ENCODE measurements at places on chromosomes 16 and 17. TPM values are rescaled to one million over a fixed set of nuclear protein-coding genes. Genes with fewer than 3 reads are reported as not detected.

DNA sequence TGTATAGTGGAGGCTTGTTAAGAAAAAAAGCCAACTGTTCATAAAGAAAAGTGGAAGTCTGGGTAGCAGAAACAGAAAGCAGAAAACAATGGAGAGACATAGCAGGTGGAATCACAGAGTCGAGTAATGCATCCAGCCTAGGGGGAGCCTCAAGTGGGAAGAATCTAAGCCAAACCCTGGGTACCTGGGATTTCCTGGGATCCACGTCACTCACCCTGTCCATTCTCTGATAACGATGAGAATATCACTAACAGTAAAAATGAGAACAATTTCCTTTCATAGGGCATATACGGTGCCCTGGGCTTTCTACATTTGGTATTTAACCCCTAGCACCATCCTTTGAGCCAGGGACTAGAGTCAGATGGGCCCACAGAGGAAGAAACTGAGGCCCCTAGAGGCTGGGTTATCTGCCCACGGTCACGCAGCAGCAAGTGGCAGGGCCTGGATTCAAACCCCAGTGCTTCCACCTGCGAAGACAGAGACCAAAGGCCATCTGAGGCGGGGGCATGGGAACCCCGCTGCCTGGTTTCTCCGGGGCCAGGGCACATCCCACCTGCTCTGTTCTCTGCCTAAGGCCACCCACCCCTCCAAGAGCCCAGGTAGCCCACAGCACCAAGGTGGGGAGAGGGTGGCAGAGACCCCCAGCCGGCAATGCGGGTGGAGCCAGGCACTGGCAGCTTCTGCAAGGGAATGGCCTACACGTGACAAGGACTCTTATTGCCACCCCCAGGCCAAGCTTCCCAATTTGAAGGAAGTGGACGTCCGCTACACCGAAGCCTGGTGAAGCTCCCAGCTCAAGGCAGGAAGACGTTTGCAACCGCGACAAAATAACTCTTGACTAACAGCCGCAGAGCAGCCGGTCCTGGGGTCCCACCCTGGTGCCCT is 69.8 kb upstream of the PLCG2 start:
- no peak for DNase-seq

DNA sequence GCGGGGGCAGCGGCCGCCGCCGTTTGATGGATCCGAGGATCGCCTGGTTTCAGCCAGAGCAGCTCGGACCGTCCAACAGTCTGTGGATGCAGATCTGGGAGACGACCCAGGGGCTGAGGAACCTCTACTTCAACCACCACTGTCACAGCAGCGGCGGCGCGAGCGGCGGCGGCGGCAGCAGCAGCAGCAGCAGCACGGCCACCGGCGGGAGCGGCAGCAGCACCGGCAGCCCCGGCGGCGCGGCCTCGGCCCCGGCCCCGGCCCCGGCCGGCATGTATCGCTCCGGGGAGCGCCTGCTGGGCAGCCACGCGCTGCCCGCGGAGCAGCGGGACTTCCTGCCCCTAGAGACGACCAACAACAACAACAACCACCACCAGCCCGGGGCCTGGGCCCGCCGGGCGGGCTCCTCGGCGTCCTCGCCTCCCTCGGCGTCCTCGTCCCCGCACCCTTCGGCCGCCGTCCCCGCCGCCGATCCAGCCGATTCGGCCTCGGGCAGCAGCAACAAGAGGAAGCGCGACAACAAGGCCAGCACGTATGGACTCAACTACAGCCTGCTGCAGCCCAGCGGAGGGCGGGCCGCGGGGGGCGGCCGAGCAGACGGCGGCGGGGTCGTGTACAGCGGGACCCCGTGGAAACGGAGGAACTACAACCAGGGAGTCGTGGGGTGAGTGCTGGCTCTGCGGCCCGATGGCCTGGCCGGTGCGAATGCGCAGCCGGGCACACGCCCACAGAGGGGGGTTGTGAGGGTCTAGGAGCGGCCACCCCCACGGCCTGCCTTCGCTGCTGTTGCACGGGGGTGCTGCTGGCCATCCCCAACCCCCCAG is 702 bp downstream of the TENT4B start:
- no peak for DNase-seq

The TPPP3 gene
- 369 TPM for polyA plus RNA-seq

- DNase-seq = no peak
Measured at GRCh38 chr16:84069540-84069939, 26.9 kb upstream of the SLC38A8 start.

GRCh38 chr17:79522414-79522813 is 88.4 kb downstream of the RBFOX3 start:
- no peak for DNase-seq

The PYY gene
- polyA plus RNA-seq = 0.35 TPM

DNA sequence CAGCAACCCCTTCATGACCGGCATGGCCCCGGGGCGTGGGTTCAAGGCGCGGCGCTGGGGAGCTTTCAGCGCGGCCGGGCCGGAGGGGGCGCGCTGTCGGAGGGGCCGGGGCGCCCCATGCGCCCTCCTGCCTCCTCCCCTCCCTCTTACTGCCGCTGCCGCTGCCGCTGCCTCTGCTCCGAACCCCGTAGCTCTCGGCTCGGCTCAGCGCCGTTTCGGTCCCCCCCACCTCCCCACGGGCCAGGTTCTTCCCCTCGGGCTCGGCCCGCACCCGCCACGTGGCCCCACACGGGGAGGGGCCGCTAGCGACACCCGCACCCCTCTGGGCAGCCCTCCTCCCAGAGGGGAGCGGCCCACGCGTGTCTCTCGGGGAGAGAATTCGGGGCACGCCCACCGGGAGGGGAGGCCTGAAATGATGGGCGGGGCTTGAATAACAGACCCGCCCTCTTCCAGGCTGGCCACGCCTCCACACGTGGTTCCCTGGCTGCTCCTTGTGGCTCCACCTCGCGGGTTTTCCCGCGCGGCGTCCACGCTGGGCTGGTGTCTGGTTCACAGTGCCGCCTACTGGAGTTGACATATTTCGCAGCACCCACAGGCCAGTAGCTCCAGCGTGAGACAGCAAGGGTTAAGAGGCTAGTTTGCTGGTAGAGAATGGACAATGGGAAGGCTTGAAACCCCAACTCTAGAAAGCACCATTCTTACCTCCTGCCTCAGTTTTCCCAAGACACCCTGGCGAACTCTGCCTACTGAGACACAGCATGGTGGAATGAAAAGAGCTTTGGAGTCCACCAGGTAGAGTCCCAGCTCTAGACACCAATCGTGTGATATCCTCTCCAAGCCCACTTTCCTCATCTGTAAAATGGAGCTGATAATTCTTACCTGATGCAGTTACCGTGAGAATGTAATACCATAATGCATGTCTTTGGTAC is at the start of gene KCNH4:
Gene KCNH4, minus strand, starts transcription at position 221 of the 929 bp plus-strand sequence. Its CDS starts 197 bp downstream, at position 24.
- DNase-seq = peak; percentile 37

The CNGB1 gene
- polyA plus RNA-seq = not detected

DNA sequence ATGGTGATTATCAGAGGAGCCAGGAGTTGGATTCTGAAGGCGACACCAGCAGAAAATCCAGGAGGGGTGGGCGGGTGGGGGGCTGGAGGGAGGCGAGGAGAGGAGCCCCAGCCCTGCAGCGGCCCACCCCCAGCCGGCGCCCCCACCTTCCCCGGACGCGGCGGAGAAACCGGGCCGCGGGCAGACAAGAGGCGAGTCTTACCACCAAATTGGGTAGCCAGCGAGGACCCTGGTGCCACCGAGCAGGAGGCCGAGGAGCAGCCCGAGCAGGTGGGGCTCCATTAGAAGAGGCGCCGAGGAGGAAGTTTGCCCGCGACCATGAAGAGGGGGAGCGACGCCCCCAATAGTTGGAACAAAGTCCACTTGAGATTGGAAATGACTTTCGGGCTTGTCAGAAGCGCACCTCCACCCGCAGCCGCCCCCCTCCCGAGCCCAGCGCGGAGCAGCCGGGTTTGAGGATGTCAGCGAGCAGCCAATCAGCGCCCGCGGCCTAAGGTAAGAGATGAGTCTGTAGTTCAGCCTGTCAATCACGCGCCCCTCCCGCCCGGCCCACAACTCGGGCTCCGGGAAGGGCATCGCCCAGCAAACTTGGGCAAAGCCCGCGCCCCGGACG is at the start of gene WNT3:
Gene WNT3, minus strand, starts transcription at position 377 of the 613 bp plus-strand sequence. Its CDS starts 95 bp downstream, at position 282.
- DNase-seq = no peak

DNA sequence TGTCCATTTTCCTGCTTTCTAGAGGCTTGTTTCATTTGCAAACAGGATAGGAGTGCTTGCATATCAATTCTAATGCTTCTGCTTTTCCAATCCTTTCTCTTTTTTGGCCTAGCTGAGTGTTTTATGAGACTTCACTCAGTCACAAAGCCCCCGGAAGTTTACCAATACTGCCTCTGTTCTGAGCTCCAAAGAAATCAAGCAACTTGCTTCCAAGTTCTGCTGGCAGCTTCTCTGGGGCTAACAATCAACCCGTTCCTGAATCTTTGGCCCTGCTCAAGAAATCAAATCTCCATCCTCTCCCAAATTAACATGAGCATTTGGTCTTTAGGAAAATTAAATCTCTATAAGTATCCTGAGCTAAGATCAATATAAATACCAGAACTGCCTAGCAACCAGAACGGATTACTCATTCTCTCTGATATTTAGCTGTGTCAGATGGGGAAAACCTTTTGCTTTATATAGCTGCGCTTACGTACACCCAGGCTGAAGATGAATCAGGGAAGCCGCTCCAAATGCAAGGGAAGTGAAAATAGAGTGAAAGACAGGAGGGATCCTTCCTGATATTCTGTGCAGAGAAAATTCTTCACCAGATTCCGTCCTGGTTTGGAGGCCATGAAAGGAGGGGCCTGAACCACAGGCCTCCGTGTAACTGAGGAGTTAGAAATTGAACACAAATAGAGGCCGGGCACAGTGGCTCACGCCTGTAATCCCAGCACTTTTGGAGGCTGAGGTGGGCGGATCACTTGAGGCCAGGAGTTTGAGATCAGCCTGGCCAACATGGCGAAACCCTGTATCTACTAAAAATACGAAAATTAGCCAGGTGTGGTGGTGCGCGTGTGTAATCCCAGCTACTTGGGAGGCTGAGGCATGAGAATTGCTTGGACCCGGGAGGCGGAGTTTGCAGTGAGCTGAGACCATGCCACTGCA is 23.3 kb upstream of the GRB2 start:
- peak; percentile 73 for DNase-seq

The LRRC45 gene
- polyA plus RNA-seq = 7.4 TPM

DNA sequence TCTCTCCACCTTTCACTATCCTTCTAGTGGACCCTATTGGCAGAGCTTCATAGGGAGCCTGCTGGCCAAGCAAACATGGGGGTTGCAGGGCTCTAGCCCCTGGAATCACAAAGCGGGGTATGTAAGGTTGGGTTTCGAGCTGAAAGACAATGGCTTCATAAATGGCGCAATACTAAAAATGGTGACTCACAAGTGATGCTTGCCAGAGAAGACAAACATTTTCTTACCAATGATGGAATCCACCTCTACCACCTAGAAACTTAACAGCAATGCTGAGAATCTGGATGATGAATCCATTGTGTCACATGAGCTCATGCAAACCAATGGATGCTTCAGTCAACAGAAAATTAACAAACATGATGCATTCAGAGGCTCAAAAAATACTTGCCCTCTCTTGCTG is 375.3 kb upstream of the PSMD7 start:
- DNase-seq = no peak

DNA sequence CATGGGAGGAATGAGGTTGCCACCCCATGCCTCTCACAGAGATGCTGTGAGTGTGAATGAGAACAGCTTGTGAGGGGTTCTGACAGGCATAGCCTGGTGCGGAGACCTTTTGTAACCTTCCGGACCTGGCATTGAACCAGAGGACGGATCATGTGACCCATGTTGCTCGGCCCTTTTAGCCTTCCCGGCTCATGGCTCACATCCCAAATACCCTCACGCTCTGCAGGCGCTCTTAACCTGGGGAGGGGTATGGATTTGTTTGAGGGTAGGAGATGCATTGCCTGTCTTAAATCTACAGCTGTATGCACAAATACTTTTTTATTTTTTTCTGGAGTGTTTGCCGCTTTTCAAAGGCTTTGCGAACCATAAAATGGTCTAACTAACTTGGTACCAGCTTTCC is 102.4 kb upstream of the CRHR1 start:
- DNase-seq = no peak

DNA sequence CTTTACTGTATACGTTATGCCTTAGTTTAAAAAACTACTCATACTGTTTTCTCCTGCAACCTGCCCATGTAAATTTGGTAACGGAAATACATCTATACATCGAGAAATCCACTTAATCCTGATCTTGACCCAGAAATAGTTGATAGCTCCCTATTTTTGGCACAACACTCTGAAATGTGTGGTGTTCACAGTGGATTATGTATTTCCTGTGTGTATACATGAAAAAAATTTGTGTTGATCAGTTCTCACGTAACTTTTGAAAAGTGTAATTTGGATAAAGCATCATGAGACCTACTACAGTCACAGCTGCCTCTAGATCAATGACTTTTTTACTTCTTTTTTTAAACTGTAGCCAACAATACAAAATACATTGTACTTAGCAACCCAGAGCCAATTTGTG is 90.7 kb downstream of the VMP1 start:
- no peak for DNase-seq

- no peak for DNase-seq
Measured at GRCh38 chr17:66445229-66445628, 142.8 kb downstream of the PRKCA start.

DNA sequence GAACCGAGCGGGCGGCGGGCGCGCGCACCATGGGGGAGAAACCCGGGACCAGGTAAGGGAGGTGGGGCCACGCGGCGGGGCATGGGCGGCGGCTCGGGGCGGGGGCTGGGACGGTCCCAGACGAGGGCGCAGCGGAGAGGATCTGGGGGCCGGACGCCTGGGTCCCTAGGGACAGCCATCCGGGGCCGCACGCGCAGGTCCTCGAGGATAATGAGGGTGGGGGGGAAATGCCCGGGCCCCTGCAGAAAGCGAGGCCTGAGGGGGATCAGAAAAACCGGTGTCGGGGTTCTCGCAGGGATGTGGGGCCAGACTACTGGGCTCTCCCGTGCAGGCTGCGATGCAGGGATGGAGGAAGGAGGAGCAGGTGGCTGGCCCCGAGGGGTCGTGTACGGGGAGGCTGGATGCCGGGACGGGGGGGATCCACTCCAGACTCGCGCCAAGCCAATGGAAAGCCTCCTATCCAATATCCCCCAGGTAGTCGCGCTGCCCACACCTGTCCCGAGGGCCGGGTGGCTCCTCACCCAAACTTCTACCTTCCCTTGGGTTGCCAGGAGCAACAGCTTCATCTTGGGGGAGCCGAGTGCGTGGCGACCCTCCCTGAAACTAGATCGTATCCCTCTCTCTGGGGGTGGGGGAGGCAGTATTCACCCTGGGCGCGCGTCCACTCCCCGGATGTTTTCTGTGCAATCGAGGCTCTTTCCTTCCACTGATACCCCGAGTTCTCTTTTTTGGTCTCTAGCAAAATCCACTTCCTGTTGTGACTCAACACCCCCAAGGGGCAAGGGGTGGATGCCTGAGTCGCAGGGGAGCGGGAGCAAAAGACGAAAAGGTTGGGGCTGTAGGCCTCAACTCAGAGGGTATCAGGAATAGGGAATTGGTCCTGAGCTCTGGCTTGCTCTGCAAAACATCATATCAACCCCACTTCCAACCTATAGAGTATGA is 532 bp downstream of the ARRB2 start:
- DNase-seq = peak; percentile 13

The TMC7 gene
- polyA plus RNA-seq = 1.6 TPM
